Jurkat, Clone E6-1 (cell line): ENCODE measurements at places on chromosomes 6 and 20.

- no peak for DNase-seq
These were observed 29.4 kb upstream of the MAFB start for GRCh38 chr20:40718214-40718977.

GRCh38 chr6:131840936-131841583 is 33.2 kb downstream of the ENPP1 start:
- no peak for DNase-seq

DNA sequence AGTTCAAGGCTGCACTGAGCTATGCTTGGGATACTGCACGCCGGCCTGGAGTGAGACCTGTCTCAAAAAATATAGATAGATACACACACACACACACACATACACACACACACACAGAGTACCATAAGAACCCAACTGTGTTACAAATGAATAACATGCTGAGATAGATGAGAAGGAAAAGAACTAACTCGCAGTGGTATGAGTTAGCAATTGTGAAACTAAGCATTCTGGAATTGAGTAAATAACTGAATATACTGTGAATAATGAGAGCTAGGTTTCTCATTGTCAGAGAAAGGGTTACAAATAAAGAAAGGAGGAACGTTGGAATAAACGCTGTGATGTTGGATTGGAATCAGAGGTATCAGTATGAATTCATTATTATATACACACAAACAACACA is 14.6 kb upstream of the FAXC start:
- no peak for DNase-seq

- DNase-seq = no peak
These were observed 332.9 kb downstream of the TFAP2A start for GRCh38 chr6:10081957-10082356.

DNA sequence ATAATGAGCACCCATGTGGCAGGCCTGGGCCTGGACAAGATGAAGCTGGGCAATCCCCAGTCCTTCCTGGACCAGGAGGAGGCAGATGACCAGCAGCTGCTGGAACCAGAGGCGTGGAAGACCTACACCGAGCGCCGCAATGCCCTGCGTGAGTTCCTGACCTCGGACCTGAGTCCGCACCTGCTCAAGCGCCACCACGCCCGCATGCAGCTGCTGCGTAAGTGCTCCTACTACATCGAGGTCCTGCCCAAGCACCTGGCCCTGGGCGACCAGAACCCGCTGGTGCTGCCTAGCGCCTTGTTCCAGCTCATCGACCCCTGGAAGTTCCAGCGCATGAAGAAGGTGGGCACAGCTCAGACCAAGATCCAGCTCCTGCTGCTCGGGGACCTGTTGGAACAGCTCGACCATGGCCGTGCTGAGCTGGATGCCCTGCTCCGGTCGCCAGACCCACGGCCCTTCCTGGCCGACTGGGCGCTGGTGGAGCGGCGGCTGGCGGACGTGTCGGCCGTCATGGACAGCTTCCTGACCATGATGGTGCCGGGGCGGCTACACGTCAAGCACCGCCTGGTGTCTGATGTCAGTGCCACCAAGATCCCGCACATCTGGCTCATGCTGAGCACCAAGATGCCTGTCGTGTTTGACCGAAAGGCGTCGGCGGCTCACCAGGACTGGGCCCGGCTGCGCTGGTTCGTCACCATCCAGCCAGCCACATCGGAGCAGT is 1.9 kb downstream of the FNDC11 start:
- DNase-seq = no peak
